AG04449 (cell line): ENCODE measurements at places on chromosomes 11 and 22.

GRCh38 chr11:33774736-33775466, 581 bp upstream of the FBXO3 start:
- no peak for DNase-seq

DNA sequence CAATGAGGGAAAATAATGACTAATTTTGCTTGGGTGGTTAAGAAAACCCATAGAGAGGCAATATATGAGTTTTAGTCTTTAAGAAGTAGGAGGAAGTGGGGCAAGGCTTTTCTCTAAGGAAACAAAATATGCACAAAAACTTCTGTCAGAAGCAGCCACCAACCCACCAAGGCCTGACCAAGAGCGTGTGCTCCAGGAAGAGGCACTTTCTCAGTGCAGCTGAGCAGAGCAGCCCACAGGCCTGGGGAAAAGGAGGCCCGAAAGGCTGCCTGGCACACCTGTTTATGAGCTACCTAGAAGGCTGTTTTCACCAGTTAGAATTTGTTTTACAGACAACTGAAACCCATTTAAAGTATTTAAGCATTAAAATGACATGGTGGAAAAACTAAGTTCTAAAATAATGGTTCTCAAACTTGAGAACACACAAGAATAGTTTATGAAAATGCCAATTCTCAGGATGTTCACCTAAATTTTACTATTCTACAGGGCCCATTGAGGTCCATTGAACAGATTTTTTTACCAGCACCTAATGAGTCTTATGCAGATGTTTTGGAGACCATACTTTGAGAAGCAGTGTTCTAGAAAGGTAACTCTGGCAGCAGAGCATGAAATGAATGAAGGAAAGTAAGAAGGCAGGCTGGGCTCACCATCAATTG, 160.5 kb upstream of the DDI1 start:
- no peak for DNase-seq

GRCh38 chr22:22410121-22410520, 98.4 kb downstream of the ZNF280B start:
- DNase-seq = no peak

DNA sequence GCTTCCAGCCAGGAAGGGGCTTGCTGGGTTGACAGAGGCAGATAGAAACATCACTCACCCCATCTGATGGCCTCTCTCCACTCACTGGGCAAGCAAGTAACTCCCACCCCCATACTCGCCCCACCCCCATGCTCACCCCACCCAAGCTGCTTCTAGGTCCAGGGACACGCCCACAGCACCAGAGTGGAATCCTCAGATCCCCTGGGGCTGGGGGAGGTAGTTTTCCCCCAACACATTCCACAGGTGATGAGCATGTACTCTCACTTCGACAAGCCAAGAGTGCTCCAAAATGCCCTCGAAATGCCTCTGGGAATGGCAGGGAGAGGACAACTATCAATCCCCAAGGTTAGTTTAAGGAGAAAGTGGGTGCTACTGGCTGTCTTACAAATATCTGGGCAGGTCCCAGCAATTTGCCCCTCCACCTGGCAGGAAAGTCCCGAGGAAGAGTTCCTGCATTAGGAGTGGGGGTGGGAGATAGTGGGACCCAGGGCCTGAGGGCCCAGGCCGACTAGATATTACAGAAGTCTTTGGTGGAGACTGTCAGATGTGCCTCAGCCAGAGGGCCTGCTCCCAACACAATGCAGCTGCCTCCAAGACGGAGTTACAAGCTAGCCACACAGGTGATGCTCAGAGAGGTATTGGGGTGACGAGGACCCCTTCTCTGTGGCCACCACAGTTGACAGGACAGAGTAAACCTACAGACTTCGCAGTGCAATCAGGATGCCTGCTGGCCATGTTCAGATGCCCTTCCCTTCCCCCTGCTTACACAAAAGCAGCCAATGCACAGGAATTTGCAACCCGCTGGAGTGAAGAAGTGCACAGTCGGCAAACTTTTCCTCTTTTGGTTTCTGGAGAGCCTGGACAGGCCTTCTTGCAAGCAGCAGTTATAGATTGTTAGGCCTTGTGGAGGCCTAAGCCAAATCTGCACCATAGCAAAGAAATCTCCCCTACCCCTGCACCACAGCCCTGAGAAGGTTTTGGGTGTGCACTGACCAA, 2.9 kb upstream of the LMO1 start:
- no peak for DNase-seq

- no peak for DNase-seq
Measured at GRCh38 chr11:63404161-63404935, 34.8 kb downstream of the SLC22A9 start.

GRCh38 chr11:27020751-27021150, 19.9 kb upstream of the BBOX1 start:
- no peak for DNase-seq

GRCh38 chr11:27902981-27903624, 202.8 kb upstream of the BDNF start:
- peak; percentile 51 for DNase-seq

- DNase-seq = no peak
Measured at GRCh38 chr22:50621356-50621880, 6.5 kb downstream of the ARSA start.

DNA sequence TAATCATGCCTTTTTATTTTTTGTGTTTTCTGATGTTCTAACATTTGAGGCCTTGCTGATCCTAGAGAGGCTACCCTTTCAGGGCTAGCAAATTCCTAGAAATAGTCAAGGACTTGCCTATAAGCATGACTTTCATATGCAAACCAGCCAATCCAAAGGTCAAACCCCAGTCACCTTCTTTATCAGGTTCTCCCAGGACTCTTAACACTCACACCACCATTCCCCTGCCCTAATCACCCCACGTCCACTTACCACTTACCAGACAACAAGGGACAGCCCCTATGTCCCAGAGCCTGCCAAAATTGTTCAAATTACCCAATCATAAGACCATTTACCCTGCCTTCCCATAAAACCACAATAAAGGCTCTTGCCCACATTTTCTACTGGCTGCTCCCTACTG, 1339.8 kb downstream of the LRRC4C start:
- DNase-seq = no peak
